ENCODE measurements at places on chromosomes 2 and 18. TPM values are rescaled to one million over a fixed set of nuclear protein-coding genes. Genes with fewer than 3 reads are reported as not detected.

The NEB gene
- polyA plus RNA-seq, result 0.84 TPM

The NEU2 gene
- polyA plus RNA-seq, result not detected

The TNP1 gene
- not detected for polyA plus RNA-seq

The FSHR gene
- polyA plus RNA-seq, result not detected

The CACNB4 gene
- 0.23 TPM for polyA plus RNA-seq

The POTEC gene
- not detected for polyA plus RNA-seq

The DLGAP1 gene
- polyA plus RNA-seq, result not detected

The SCN1A gene
- polyA plus RNA-seq, result not detected

The MEP1B gene
- polyA plus RNA-seq, result not detected

DNA sequence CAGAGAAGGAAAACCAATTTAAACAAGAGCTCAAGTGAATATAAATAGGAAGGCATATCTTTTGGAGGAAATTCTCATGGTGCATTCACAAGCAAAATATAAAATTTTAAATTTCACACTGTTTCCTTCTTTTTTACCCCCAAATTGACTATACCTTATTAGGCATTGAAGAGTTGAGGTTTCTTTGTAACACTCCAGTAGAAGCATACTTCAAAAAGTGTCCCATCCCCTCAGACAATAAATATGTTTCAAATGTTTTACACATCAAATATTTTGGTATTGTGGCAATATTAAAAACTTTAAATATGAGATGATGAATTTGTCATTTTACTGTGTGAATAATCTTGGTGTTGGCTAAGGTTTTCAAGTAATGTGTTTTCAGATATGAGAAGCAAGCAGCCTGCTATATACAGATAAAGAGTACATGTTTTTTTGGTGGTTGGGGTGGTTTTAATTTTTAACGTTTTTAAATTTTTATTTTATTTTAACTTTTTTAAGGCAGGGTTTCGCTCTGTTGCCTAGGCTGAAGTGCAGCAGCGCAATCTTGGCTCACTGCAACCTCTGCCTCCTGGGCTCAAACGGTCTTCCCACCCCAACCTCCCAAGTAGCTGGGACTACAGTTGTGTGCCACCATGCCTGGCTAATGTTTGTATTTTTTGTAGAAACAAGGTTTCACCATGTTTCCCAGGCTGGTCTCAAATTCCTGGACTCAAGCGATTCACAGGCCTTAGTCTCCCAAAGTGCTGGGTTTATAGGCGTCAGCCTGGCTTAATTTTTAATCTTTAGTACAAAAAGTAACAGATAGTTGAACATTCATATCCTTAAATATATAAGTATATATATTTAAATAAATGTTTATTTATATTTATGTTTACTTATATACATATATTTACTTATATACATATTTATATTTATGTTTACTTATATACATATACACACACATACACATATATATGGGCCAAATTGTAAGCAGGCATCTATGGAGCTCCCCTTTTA is 36.5 kb upstream of the DLX1 start:
- DNase-seq, result no peak

- DNase-seq, result no peak
Measured at GRCh38 chr2:41445865-41446264, 602.0 kb upstream of the PKDCC start.

- DNase-seq, result no peak
Measured at GRCh38 chr2:72057308-72057707, 90.4 kb downstream of the CYP26B1 start.

DNA sequence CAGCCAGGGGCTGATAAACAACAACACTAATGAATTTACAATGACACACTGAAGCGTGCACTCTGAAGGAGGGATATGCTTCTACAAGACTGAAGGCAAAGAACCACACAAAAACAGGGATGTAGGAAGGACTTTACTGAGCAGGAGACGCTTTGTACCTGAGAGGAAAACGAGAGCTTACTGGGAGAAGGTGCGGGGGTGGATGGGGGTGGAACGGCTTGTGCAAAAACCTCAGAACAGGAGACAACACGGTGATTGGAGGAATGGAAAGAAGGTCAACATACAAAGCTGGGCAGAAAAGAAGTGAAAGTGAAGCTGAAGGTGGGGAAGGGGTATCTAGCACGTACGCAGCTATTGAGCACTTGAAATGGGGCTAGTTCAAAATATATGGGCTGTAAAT is 93.1 kb downstream of the SLC8A1 start:
- DNase-seq, result no peak

DNA sequence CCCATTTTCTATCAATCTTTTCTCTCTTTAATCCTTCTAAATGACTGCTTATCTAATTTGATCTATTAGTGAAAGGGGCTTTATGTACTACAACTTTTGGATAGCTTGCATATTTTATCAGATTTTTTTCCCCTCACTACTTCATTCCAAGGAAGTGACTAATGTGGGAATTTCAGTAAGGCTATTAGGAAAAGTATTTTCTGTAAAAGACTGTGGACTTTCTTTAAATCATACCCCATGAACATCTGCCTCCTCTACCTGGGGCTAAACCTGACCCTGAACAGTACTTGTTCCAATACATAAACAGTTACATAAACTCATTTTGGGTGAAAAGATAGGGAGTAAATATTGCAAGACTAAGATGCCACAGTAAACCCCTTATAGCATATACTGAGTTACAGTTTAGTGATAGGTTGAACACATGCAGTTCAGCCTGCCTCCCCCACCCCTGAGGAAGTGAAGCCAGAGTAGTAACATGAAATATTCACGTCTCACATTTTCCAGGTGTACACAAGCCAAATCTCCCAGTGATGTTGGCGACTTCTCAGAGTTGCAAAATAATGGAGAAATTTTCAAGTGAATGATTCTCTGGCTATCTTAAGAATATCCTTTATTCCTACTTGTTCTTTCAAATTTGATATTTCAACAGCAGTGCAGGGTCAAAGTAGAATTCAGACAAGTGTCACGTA is 590.9 kb upstream of the ZEB2 start:
- peak; percentile 68 for DNase-seq

DNA sequence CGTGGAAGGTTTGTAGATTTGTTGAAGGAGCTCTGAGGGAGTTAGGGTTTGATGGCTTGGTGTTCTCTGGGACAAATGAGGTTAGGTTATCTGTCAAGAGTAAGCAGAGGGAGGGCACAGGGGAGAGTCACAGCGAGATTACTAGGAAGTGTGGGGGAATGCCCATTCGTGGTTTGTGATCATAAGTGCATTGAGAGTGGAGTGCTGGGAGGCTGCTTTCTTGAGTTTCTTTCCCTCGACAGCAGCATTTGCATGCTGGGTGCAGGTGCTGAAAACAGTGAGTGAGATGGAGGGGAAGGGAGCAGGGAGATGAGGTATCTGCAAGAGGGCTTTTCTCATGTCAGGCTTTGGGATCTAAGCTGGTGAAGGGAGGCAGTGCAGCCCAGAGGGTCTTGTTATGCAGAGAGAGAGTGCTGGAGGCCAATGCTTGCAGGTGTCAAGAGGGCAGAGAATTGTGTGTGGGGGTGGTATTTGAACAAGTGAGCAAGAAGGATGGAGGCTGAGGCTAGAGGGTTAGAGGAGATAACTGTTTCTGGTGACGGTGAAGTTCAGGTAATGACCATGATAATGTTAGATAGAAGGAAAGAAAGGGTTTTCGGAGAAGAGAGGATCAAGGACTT is 8.8 kb downstream of the RALB start:
- DNase-seq, result no peak

DNA sequence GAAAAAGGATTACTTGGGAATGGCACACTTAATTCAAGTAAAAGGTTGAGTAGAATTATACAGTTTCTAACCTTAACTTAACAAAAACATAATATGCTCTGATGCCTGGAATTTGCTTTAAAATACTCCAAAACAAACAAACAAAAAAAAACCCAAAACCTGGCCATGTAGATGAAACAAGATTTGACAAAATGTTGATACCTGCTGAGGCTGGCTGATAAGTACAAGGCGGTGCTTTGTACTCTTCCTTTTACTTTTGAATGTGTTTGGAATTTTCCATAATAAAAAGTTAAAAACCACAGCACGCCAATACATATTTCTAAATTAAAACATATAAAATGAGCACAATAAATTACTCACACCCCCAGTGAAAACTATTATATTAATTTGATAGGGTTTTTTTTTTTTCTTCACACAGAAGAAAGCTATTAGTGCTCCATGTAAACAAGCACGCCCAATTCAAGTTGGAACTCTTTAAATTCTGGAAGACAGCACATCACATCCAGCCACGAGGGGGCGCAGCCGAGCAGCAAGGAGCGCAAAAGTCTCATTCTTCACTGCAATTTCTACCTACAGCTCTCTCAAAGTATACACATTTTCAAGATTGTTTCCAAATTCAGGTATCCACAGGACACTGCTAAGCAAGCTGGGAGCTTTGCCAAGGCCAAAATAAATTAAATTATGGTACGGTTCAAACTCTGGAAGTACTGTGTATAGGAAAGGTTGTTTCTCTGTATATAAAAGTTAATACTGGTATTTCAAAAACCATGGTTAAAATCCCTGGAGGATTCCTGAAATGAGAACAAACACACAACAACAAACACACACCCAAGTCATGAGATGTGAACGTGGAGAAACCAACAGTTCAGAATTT is 7.5 kb downstream of the SERTAD2 start:
- DNase-seq, result peak; percentile 89

- DNase-seq, result no peak
Measured at GRCh38 chr2:133641942-133642725, 73.9 kb upstream of the NCKAP5 start.

- DNase-seq, result no peak
Measured at GRCh38 chr2:66698576-66699239, 263.8 kb downstream of the MEIS1 start.

GRCh38 chr2:136288249-136288648 is 170.3 kb upstream of the CXCR4 start:
- no peak for DNase-seq

- no peak for DNase-seq
Measured at GRCh38 chr18:35072616-35073015, 31.4 kb downstream of the MAPRE2 start.

DNA sequence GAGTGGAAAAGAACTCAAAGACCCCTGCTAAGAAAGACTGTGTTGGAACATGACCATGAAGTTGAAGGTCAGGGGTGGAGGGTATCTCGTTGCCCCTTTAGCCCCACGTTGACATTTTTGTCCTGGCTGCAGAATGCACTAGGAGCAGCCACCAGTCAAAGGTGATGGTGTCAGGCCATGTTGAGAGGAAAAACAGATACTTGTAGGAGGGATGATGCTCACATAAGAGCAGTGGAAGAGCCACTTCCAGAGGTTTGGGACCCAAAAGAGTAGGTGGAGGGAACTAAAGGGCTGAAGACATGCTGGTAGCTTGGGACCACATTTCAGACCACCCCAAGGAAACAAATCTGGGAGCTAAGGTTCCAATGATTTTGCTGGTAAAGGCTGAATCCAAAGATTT is 159.0 kb downstream of the MYO3B start:
- DNase-seq, result no peak

DNA sequence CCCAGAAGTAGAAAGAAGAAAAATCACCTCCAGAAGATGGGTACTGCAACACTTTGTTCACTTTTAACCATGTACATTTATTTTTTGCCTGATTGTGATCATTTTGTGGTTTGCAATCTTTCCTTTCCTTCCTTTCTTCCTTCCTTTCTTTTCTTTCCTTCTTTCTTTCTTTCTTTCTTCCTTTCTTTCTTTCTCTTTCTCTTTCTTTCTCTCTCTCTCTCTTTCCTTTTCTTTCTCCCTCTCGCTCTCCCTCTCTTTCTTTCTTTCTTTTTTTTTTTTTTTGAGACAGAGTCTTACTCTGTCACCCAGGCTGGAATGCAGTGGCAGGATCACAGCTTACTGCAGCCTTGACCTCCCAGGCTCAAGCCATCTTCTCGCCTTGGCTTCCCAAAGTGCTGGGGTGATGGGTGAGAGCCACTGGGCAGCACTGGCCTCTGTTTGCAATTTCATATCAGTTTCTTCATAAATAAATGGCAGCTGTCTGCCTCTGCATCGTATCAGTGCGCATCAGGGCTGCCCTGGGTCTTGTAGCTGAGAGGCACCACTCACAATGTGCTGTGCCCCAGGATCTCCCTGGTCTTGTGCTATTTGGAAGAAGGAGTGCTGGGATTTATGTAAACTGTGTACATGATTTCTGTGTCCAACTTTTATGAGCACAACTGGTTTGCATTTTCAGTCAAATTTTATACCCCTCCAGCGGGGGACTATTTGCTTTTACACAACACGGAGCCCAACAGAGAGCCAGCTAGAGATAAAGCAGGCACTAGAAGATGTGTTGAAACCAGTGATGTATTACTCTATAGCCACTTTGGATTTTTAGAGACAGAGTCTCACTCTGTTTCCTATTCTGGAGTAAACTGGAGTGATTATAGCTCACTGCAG is 6.9 kb upstream of the LIMS2 start:
- DNase-seq, result no peak

- no peak for DNase-seq
Measured at GRCh38 chr2:216606551-216607276, 26.5 kb upstream of the IGFBP2 start.

GRCh38 chr2:102264952-102265351 is 46.4 kb upstream of the IL1RL1 start:
- no peak for DNase-seq

GRCh38 chr18:5150894-5151293 is 46.2 kb downstream of the AKAIN1 start:
- no peak for DNase-seq

DNA sequence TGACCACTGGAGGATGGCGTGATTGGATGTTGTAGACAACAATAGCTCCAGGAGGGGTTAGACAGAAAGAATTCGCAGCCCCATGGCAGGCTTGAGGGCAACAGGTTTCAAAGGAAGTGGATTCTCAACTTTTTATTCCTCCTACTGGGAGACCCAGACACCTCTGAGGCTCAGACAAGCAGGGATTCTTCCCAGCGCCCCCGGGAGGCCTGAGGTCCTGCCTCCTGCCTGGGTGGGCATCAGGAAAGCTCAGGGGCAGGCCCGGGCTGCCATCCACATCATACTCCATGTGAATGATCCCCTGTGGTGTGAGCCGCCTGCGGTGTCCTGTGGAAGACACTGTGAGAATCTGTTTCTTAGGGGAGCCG is 203.5 kb downstream of the CYP26B1 start:
- no peak for DNase-seq

DNA sequence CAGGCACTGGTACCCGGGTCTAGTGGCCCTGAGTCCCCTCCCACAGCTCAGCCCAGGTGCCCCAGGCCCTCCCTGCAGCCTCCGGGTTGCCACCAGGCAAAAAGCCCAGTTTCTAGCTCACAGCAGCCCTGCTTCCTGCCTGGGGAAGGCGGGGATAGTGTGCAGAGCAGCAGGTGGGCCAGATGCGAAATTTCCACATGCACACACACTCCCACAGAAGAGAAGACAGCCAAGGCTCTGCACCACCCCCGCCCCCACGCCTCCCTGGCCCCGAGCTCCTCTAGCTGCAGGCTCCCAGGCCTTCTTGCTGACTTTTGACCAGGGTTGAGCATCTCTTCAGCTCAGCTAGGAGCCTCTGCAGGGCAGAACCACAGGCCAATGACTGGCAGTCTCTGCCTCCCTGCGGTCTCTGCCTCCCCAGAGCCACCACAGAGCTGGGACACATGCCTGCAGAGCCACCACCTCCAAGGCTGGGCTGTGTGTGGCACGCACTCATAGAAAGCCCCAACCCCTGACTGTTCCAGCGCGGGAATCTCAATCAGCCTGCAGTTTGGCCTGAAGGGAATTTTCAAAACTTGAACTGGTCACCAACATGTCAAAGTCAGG is 7.2 kb downstream of the SLC66A2 start:
- DNase-seq, result no peak

Measured in endothelial cell of umbilical vein (primary cell).